Stimulated activated CD4-positive, alpha-beta T cell treated with anti-CD3 and anti-CD28 coated beads, Interleukin-4, amount 100 ng/mL, for 4 hours (primary cell): ENCODE measurements at places on chromosomes 4 and X.
A peak's percentile ranks its signal among the peaks of the same experiment; 100 is the strongest.

DNA sequence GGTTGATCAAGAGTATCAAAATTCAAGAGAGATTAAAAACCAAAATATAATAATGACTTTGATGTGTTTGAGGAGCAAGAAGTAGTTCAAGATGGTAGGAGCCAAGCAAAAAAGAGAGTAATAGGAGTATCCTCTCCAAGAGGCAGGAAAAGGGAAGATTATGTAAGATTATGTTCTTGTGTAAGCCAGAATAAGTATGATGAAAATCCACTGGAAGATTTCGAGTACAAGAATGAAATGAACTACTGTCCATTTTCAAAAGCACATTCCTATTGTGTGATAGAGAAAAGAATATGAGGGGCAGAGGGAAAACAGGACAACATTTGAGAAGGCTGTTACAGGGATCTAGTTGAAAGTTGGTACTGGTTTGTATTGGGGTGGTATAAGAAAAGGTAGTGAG lies 659.6 kb upstream of the INTU start:
- DNase-seq, result no peak

DNA sequence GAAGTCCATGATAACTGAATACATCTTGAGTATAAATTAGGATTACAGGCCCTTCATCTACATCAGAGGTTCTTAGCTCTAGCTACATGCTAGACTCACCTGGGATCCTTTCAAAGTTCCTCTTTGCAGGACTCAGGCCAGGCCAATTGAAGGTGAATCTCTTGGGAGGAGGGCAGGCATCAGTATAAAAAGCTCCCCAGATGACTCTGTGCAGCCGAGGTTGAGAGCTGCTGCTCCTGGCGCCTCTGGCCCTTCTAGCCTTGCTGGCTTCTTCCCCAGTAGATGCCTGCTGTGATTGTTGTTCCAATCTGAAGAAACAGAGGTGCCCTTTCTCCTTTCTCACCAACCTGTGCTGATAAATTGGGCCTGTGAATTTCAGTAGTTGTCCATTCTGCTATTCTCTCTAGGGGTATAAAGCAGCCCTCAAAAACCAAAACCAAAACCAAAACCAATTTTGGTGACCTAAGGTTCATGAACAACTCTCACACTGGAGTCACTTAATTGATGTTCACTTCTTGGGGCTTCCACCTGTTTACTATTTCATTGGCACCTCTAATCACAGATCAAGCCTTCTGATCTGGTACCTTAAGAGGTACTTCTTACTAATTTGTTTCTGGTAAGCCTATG lies 78.7 kb downstream of the SUPT20HL2 start:
- DNase-seq, result no peak

DNA sequence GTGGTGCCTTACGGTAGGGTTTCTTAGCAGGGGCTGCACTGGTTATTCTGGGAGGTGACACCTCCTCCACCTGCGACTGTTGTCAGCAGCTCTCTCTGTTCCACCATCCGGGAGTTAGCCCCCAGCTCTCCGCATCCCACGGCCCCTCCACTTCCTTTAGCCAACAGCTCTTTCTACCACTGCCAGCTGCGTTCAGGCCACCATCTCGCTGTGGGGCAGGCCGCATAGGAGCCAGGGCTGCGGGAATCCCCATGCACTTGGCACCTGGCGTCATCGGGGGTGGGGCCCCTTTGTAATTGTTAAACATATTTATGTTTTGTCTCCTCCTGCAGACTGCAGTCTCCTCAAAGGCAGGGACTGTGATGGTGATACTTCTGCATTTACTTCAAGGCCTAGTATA lies 480.2 kb downstream of the SMARCA1 start:
- DNase-seq, result no peak

- DNase-seq, result no peak
Observed at GRCh38 chr4:38078590-38079421, 118.6 kb downstream of the PTTG2 start.

DNA sequence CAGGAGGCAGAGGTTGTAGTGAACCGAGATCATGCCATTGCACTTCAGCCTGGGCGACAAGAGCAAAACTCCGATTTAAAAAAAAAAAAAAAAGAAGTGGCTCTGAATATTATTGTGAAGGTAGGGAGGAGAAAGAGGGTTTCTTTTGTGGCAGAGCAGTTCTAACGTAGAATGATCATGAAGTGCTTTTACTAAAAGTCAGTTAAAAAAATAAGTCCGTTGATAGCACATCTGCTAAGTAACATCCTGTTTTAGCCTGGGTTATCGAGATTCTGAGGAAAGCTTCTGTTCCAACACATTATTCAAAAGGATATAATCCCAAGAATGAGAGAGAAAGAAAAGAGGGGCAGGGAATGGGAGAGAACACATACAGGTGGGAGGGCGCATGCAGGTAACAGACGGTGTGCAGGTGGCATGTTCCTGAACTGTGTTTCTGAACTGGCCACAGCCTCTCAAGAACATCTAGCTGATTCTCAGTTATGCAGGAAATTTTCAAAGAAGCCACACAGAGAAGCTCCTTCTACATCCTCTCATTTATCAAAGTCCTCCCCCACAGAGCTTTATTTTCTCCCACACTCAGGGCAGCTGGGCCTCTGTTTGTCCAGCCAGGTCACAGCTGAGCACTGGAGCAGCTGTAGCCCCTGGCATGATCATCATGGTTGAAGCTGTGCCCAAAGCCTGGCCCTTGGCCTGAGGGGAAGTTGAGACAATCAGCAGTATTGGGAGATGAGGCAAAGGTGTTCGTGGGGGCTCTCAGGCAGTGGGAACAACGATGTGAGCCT lies 342.3 kb downstream of the ZNF674 start:
- no peak for DNase-seq

GRCh38 chrX:96183843-96184242 lies 500.8 kb upstream of the DIAPH2 start:
- DNase-seq, result no peak

GRCh38 chrX:97685753-97686152 lies 802.0 kb downstream of the RPA4 start:
- DNase-seq, result no peak

GRCh38 chrX:137425986-137426385 lies 139.9 kb upstream of the ZIC3 start:
- DNase-seq, result no peak

- no peak for DNase-seq
Observed at GRCh38 chr4:6992728-6993677, 50.2 kb upstream of the TADA2B start.

- DNase-seq, result no peak
Observed at GRCh38 chr4:183905081-183905592, at the start of gene STOX2. Gene STOX2 (plus strand): TSS chr4:183905307. CDS start chr4:183906791, 1,484 bp downstream.

- DNase-seq, result no peak
Observed at GRCh38 chr4:188161167-188161566, 21.9 kb downstream of the TRIML1 start.

DNA sequence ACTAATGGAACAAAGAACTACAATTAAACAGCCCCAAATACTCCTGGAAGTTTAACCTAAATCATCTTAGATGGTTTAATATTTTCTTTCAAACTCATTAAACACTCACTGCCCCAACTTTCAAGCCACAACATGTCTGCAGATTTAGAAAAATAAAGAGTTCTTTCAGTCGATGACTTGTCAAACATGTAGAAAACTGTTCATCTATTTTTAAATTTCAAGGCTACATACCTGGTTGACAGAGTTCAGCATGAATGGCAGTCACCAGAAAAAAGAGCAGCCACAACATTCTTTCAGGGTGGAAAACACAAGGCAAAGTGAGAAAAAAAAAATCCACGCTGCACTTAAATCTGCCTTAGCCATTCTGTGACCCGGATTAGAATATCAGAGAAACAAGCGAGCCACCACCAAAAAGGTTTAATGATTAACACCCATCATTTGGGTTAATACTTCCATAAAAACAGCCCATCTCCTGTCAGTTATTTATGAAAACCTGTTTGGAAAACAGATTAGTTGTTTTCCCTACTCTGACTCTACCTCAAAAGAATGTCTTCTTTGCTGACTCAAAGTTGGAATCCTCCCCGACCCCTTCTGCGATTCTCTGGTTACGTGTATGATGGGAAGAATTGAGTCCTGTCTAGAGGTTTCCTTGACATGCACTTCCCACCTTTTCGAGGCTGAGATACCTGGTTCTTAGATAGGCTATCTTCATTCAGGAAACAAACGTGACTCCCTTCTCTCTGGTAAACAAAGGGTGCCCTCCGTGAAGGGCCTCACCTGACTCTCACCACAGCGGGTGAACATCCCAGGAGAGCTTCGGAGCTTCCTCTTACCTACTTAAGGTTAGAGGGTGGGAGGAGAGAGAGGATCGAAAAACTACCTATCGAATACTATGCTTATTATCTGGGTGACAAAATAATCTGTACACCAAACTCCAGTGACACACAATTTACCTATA lies at the start of gene CLTRN:
TSS of gene CLTRN (minus strand) at position 319 of the 958 bp plus-strand sequence. CDS start at position 289, 30 bp downstream.
- DNase-seq, result no peak

DNA sequence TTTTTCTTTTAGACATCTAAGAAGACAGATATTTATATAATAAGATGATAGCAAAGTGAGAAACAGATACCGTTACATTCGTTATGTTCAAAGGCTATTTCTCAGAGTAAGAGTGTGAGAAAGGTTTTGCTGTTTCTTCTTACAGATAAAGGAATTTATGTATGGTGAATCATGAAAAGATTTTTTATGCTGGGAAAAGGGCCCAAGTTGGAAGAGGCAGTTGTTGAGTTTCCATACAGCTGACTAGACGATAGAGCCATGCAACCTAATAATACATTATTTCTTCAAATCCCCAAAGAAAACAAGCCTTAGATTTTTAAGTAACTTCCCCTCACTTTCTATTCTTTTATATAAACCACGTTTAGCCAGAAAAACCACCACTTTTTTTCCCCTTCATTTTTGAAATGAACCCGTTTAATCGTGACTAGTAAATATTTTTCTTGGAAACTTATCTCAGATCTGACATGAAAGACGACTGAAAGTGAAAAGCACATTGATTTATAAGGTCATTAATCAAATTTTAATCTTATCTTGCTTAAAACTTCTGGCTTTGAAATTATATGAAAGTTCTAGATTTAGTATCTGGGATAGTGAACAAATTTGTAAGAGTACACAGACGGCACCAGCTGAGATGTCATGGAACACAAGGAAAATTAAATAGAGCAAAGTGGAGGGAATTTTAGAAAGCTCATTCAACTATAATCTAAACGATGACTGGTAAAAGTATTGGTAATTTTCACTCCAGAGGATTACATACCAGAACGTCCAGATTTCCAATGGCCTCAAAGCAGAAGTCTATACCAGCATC lies 10.9 kb downstream of the ADH6 start:
- no peak for DNase-seq

DNA sequence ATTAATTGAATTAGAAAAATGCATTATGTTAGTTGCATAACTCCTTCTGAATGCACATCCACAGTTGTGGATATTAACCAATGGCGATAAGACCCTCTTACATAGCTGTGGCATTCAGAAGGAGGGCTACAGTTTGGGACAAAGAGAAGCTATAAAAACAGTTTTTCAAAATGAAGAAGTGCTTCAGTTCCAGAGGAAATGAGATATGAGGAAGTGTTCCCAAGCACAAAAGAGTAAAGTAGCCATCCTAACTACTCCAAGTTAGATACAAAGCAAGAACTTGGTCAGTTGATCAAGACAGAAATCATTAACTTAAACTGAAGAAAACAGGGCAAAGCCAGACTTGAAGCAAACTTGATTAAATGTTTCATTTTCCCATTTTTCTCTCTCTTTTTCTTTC lies 17.2 kb upstream of the ADGRL3 start:
- DNase-seq, result no peak

DNA sequence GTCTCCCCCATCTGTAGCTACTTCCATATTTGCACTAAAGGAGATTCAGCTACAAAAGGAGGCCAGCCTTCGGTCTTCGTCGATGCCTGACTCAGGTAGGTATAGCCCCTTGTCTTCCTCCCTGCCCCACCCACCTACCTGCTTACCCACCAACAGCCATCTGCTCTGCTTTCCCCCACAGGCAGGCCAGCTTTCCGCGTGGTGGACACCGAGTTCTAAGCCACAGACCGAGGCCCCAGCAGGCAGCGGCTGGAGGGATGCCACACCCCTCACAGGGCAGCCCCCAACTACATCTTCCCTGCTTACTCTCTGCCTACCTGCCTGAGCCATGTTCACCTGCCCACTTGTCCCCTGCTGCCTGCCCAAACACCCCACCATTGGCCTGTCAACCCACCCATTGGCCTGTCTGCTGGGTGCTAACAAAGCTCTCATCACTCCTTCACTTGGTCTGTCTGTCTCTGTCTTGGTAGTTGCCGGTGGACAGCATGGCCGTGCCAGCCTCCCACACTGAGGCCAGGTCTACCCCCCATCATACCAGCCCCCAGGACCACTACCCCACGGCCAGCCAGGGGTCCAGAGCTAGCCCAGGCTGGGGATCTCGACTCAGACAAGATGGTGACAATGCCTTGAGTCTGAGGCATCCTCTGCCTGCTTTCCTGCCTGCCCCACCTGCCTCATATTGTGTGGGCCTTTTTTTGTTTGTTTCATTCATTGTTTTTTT lies 4.1 kb upstream of the USP11 start:
- DNase-seq, result no peak

DNA sequence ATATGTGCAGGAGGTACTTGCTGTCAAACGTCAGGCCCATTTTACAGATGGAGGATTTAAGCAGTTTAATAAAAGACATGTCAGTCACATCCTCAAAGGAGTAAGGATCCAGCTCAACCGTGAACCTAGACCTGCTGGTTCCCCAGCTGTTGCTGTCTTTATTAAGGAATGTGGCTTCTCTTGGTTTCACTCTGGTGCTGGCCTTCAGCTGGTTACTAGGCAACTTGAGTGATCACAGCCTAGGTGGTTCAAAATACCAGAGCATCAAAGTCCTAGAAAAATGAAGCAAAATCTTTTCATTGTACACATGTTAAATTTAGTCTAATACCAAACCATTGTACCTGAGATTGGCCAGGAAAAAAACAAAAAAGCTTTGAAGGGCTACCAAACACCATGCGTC lies 32.7 kb upstream of the GLRA2 start:
- no peak for DNase-seq

DNA sequence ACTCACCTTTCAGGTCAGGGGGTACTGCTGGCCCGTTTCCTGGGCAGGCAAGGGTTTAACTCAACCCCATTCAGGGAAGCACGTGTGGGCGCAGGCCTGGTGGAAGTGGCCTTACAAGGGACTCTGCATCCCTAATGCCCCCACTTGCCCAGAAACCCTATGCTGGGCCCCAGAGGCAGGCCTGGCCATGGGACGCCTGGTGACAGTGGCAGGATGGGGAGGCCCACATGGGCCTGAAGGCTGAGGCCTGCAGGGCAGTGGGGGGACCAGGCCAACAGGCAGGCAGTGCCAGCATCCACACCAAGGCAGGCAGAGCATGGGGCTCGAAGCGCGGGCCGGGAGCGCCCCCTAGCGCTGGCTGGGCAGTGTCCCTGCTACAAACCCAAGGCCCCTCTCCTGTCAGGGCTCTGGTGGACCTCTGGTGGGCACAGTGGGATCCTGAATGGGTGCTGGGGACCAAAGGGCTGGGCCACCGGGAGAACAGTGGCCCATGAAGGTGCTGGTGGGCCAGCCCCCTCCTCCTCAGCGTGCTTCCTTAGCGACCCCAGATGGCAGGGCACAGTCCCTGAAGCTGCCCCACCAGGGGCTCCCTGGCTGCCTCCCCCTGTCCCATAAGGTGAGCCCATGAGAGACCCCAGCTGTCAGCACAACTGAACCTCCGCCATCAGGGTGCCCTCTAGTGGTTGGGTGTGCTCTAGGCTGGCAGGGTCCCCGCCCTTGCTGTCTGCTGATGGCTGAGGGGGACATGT lies 16.8 kb downstream of the FGFR3 start:
- peak; percentile 68 for DNase-seq

GRCh38 chr4:99321241-99322191 lies at the start of gene ADH1B:
Gene ADH1B (minus strand): TSS chr4:99321401. CDS start chr4:99321331, 70 bp downstream.
- no peak for DNase-seq

- no peak for DNase-seq
Observed at GRCh38 chr4:173835903-173836302, 305.9 kb upstream of the HAND2 start.
